ENCODE measurements at places on chromosomes 7 and 10. TPM values are rescaled to one million over a fixed set of nuclear protein-coding genes. Genes with fewer than 3 reads are reported as not detected.

The ANKRD30A gene
- total RNA-seq, result not detected

The ZNF518A gene
- 13.3 TPM for total RNA-seq

- DNase-seq, result no peak
Measured at GRCh38 chr7:22129819-22130580, 184.3 kb upstream of the CDCA7L start.

- no peak for DNase-seq
Measured at GRCh38 chr10:24575481-24576002, 148.1 kb downstream of the ARHGAP21 start.

DNA sequence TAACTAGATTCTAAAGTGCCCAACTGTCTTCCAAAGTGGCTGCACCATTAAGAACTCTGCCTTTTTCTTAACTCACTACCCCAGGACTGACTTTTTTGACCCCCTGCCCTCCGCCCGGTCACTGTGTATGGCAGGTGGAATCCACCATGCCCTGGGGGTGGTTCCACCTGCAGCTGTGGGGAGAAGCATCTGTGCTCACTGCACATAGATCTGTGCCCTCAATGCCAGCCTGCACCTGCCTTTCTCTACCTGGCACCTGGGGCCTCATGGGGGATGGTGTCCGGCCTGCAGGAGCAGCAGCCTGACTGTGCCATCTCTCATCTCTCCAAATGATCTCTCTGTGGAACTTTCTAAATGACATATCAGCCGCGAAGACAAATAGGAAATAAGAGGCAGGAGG lies 353.5 kb downstream of the PAXIP1 start:
- DNase-seq, result no peak

DNA sequence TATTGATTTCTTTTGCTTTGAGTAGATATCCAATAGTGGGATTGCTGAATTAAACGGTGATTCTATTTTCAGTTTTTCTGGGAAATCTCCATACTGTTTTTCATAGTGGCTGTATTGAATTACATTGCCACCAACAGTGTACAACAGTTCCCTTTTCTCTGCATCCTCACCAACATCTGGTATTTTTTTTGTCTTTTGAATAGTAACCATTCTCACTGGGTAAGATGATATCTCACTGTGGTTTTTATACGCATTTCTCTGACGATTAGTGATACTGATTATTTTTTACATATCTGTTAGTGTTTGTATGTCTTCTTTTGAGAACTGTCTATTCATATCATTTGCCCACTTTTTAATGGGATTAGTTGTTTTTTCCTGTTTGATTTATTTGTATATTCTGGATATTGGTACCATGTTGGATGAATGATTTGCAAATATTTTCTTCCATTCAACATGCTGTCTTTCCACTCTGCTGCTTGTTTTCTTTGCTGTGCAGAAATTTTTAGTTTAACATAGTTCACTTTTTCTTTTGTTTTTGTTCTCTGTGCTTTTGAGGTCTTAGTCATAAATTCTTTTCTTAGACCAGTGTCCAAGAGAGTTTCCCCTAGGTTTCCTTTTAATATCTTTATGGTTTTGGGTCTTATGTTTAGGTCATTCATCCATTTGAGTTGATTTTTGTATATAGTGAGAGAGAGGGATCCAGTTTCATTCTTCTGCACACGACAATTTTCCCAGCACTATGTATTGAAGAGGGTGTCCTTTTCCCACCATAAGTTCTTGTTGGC lies 584.7 kb downstream of the PHTF2 start:
- no peak for DNase-seq

GRCh38 chr10:128898916-128899195 lies 568.2 kb upstream of the MGMT start:
- no peak for DNase-seq

All from HT1080 (cell line).